ENCODE measurements at places on chromosomes 6 and 20. TPM values are rescaled to one million over a fixed set of nuclear protein-coding genes. Genes with fewer than 3 reads are reported as not detected.

DNA sequence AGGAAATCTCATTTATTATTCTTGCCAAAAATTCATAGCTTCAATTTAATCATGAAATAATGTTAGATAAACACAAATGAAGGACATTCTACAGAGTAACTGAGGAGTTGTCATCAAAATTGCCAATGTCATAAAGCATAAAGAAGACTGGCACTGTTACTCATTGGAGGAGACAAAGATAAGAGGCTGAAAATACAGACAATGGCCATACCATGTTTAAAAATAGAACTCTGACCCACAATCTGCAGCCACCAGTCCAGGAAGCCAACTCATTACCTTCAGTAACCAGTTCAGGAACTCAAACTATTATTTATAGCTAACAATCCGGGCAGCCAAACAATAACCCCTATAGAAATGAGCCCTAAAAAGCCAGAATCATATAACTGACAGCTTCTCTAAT is 795.6 kb downstream of the TENT5A start:
- no peak for DNase-seq

DNA sequence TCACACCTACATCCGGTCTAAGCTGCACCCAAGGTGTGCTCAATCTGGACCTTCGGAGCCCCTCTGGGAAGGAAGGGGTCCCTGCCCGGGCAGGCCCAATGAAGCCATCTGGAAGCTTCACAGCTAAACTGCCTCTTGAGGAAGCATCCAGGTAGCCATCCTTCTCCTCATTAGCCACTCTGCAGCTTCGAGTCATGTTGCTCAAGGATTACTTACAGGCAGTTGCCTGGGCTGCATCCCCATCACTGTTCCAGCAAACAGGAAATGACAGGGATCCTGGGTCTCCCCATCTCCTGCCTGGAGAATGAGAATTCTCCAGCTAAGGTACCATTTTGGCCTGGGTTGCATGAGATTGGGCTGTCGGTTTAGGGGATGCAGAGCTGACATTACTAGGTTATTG is 91.7 kb downstream of the ERMARD start:
- DNase-seq, result peak; percentile 21

DNA sequence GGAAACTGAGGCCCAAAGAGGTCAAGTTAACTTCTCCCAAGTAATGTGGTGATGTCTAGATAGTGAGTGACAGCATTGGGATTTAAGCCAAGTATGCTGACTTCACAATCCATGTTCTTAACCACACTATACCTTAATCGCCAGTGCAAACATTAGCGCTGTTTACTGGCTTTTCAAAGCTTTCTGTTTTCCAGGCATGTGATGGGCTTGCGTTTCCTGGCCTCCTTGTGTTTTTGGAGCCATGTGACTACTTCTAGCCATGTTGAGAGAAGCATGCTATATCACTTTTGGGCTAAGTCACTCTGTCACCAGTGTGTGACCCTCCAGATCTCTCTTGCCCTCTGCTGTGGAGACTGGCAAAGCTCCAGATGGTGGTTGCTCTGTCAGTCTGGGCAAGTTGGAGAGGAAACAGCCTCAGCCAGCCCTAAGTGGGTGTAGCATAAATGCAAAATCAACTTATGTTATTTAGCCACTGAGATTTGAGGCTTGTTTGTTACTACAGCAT is 76.9 kb downstream of the ANKRD6 start:
- no peak for DNase-seq

DNA sequence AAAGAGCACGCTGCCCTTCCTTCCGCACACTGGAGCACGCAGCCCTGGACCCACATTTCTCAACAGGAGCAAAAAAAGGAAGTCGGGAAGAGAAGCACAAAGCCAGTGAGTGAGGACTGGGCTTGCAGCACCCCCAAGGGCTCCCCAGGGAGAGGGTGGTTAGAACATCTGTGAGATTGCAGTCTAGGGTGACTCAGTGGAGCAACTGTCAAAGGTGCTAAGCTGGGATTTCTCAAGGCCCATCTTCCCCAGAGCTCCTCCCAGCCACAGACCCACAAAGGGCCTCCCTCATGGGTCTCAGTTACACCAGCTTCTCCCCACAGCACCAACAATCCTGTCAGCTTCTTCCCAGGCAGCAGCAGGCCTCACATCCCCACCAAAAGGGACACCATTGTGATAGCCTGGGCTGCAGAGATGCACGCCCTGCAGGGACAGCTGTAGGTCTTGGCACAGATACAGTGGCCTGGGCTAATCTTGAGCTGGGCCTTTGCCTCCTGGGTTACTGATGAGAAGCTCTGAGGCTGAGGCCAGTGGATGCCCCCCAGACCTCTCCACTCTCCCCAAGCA is 39.6 kb upstream of the CD93 start:
- peak; percentile 63 for DNase-seq

GRCh38 chr20:62875419-62876361 is 14.1 kb upstream of the TCFL5 start:
- DNase-seq, result peak; percentile 79

- no peak for DNase-seq
Observed at GRCh38 chr6:148570456-148570855, 176.4 kb upstream of the UST start.

ANKEF1 gene
- 1.6 TPM for total RNA-seq

DNA sequence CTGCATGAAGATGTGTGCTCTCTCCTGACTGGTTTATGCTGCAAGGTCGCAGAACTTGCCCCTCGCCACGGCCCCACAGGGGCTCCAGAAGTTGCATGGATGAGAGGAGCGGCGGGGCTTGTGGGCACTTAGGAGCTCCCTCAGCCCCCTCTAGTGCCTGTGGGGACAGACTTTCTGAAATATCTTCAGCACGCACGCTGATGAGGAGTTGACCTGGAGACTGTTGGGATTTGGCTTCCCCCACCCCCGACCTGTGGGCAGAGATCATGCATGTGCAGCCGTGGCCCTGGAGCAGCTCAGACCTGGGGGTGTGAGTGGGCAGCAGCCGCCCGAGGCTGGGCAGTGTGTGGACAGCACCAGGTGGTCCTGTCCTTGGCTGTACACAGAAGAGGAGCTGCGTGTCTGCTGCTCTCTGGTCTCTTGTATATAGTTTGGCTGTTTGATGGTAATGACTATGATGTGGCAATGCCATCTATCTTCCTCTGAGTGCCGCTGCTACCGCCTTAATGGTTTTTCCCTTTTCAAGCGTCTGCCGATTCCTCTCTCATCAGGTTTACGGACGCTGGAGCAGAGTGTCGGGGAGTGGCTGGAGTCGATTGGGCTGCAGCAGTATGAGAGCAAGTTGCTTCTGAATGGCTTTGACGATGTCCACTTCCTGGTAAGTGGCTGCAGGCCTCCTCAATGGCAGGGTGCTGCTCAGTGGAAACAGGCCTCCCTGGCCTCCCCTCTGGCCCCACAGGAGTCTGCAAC is 81.4 kb downstream of the TCP11 start:
- DNase-seq, result no peak

EPPIN gene
- total RNA-seq, result not detected

All from sciatic nerve (tissue), 2 donors.